ENCODE measurements at places on chromosomes 12 and 14.

DNA sequence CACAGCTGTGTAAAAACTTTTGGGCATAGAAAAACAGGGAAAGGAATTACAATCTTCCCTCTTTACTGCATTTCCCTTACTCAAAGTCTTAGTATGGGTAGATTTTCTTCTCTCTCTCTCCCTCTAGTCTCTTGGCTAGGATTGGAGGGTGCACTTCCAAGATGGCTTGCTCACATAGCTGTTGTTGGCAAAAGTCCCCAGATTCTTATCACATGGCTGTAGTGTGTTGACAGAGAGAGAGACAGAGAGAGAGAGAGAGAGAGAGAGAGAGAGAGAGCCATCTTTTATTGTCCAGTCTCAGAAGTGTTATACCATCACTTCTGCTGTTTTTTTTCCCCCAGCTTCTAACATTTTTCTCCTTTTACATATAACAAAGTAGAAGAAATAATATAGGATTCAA lies 6.3 kb upstream of the OR4E2 start:
- DNase-seq, result no peak

DNA sequence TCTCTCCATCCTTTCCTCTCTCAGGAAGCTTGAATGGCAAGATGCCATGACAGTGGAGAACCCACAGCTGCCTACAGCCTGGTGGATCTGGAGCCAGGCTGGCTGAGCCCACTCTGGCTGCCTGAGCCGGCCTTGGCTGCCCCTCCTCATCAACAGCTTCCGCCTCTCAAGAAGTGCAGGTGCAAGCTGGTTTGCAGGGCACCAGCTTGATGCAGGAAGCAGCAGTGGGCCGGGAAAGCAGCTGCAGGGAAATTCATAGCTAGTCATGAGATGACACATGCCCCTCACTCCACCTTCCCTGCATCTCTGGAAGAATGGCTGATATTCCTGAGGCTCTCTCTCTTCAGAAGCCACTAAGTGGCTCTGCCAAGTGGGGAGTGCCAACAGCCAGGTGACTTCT lies 289.1 kb downstream of the RPS29 start:
- no peak for DNase-seq

- DNase-seq, result no peak
Measured at GRCh38 chr14:72704502-72704901, 189.4 kb downstream of the DPF3 start.

GRCh38 chr14:61258985-61259384 lies 22.2 kb downstream of the TMEM30B start:
- DNase-seq, result no peak

GRCh38 chr14:66041582-66041981 lies 444.6 kb upstream of the CCDC196 start:
- no peak for DNase-seq

DNA sequence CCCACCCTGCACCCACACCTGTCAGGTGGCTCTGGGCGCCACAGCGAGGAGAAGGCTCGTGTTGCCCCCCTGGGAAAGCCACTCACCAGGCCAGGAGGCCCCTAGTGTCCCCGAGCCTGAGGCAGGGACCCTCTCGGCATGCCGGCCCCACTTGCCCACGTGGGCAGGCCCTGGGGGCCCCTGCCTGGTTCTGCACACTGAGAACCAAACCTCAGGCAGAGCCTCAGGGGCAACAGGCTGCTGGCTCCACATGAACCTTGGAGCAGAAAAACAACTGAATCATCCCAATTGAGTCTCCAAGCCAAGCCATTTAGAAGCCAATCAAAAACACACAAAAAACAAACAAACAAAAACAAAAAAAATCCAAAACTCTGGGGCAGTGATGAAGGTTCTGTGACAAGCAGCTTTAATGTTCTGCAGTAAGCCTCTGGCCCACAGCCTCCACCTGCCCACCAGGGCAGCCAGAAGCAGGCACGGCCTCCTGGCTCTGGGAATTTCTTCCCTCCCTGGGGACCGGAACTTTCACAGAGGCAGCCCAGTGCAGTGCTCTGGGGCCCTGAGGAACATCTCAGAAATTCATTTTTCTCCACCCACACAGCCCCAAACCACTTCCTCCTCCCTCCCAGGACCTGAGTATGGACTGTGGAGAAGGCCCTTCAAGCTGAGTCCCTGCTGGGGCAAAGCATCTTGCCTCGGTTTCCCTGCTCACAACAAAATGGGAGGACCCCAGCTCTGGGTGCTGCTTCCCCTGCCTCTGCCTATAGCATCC lies 90.2 kb downstream of the CHGA start:
- DNase-seq, result no peak

DNA sequence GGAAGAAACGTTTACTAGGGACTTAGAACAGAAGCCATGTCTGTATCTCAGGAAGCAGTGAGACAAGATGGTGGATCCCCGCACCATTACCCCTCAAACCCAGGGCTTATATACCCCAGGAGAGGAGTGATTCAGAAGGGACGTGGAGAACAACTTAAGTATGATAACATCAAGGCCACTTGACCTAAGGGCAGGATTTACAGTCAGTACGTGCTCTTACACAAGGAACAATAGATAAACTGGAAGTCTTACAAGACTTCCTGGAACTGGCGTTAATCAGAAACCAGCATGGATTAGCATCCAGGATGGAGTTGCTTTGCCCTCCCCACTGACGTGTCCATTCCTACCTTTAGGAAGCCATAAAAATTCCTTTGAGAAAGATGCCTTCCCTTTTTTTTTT lies 8.6 kb upstream of the ETFBKMT start:
- DNase-seq, result no peak
